Activated gamma-delta T cell treated with Interleukin-2 at 50 U/mL for 16 hours (primary cell): ENCODE measurements at places on chromosomes 1 and 21.

GRCh38 chr1:230568008-230568407, 74.3 kb upstream of the COG2 start:
- no peak for DNase-seq

DNA sequence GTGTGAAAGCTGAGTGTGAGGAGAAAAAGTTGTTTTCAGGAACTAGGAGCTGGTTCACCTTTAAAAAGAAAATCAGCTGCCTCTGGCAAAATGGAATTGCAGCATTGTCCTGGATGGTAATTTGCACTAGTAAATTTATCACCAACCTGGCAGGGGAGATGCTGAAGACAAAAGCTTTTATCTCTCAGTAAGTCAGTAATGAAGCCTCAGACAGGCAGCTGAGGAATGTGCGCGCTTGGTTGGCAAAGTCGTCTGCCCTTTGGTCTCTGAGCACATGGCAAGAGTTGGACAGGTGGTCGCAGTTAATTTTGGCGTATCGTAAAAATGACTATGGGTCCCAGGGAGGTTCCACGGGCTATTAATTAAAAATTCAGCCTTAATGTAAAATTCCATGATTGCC, 131.9 kb downstream of the BACH1 start:
- DNase-seq = no peak

DNA sequence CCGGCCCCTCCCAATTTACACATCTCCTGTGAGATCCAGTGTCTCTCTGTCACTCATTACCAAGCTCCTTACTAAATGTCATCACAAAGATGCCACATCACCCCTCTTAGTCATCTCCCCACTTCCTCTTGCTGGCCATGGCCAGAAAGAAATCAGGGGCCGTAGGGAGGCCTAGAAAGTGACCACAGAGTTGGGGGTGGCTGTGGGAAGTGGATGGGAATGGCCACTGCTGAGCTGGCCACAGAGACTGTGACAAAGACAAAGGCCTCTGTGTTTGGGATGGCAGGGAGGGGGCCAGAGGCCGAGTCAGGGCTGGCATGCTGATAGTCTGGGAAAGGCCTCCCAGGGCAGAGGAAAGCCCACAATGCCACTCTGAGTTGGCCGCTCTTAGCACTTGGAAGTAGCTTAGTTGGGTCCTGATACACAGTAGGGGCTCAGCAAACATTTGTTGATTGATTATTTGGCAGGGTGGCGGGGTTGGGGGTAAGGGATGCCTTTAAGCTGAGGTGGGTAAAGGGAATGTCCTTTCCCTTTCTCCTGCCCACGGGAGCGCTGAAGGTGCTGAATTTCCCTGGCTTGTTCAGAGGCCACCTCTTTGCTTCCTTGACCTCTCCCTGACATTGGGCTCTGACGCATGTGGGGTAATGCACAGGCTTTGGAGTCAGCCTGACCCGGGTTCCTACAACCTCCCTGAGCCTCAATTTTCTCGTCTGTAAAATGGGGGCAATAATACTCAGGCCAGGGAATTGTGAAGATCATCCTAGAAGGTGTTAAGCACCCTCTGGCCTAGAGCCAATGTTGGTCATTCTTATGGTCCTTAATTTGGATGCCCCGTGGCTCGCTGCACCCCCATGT, 13.2 kb downstream of the NAV1 start:
- no peak for DNase-seq

GRCh38 chr1:38084700-38085099, 38.1 kb upstream of the POU3F1 start:
- no peak for DNase-seq

DNA sequence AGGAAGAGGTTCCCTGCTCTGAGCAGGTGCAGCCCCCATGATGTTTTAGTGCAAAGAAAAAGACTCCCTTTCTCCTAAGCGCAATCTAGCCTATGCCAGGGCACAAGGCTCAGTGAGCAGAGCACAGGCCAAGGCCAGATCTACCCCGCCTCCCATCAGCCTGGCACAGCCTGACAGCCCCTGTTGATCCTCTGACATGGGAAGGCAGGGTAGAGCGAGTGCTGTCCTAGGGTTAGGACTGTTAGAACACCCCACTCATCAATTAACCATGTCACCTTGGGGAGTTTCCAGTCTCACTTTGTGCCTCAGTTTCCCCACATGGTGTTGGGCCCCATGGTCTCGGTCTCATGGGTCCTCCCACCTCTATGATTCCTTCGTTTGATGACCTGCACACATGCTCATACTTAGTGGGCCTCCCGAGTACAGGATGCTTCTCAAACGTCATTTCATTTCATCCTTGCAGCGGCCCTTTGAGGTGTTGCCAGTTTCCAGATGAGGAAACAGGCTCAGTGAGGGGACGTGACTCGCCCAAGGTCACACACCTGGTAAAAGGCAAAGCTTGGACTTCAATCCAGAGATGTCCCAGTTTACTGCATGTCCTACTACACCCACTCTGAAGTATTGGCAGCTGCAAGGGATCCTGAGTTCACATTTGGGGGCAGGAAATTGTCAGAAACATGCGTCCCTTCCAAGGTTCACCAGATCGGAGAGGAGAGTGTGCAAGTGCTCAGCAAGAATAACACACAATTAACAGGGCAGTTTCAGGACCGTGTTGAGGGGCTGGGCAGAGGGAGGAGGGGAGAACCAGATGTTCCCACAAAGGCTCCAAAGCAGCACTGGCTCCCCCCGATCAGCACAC, 213.3 kb downstream of the TRABD2B start:
- no peak for DNase-seq

DNA sequence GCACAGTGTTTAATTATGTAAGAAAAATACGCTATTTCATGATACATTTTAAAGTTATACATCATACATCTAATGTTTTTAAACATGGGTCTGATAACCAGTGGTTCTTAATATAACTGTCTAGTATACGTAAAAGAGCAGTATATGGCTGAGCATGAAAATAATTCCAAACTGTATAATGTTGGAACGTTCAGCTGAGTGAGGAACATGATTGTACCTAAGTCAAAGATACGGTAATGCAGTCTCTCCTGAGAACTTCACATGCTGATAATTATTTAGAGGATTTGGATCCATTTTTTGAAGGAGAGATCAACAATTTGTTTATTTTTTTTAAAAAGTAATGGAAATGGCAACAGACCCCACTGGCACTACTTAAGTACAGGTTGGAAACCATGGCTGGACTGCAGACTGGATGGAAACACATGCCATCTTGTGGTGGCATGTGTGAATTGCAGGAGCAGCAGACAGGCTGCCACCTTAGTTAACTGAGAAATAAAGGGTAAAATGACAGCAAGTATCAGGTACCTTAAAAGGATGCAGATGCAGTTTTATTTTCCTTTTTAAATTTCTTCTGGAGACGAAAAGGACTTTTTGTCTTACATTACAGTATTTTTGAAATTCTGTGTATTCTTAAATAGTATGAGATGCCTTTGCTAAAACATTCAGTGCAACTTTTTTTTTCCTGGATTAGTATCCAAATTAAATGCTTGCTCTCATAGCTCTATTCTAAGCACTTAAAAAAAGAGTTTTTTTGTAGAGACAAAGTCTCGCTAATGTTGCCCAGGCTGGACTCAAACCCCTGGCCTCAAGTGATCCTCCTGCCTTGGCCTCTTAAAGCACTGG, 73.8 kb downstream of the MTR start:
- peak; percentile 10 for DNase-seq

DNA sequence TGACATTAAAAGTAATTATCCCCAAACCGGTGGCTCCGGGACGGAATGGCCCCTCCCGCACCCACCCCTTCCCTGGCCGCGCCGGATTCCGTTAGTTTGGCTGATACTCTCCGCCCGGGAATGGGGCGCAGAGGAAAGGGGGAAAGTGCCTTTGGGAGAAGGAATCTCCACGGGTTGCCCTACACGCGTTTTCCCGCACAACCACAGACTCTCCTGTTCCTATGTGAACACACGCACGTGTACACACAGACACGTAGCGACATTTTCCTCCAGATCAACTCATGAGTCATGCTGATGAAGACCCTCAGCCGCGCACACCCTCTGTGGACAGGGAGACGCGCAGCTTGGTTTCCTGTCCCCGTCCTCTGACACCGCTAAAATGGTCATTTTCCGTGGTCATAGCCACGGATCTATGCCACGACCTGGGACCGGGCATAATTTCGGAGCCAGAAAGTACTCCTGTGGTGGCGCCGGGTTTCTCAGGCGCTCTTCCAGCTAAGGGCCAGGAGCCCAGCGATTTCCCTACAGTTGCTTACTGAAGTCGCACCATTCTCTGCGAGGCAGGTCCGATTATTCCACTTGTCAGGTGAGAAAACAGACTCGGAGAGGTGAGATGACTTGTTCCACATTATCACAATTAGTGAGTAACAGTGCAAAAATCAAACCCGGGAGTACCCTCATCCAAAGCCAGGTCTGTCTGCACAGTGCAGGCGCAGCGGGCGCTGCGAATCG, 4.0 kb upstream of the DMRTA2 start:
- DNase-seq = no peak

- DNase-seq = no peak
These were observed 504.7 kb upstream of the PBX1 start for GRCh38 chr1:164054331-164054730.

GRCh38 chr1:10936998-10937901, 75.2 kb upstream of the TARDBP start:
- DNase-seq = no peak

- DNase-seq = no peak
These were observed 7.6 kb downstream of the DR1 start for GRCh38 chr1:93353286-93353685.

GRCh38 chr1:207841293-207841692, 69.6 kb downstream of the CD34 start:
- DNase-seq = no peak

- no peak for DNase-seq
These were observed 48.5 kb downstream of the RWDD3 start for GRCh38 chr1:95282518-95282895.

GRCh38 chr1:18288722-18289121, 181.1 kb downstream of the IGSF21 start:
- DNase-seq = no peak

DNA sequence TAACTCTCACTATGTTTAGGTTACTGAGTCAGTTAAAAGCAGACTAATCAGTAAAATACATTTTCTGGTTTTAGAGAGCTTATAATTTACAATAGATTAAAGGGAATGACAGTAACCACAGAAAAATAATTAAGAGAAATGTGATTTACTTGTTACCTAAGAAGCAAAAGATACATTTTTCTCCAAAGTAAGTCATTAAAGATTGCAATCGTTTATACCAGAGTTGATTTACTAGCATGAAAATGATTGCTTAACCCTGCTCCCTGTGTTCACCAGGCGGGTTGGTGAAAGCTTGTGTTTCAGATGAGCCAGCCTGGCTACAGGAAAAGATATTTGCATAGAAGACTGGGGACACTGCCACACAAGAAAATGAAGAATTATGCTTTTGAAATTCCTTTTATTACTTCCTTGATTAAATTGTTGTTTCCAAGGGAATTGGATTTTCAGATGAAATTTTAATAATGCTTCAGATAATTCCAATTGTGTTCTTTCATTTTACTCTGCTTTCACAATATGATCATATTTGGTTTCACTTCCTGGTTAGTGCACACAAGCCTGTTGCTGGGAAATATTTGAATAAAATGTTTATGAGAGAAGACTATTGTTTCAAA, 27.9 kb downstream of the LRRC8B start:
- no peak for DNase-seq

DNA sequence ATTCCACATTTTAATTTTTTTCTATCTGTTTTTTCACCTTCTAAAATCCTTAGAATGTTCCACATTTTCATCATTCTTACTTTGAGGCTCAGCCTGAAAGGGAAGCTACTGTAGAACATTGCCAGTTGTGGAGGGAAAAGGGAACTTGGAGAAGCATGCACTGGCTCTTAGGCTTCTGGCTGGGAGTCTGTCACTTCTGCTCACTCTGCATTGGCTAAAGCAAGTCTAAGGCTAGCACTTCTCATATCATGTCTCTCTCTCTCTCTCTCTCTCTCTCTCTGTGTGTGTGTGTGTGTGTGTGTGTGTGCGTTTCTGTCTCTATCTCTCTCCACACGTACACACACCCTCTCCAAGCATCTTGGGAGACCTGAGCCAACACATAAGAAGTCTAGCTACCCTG, 49.6 kb upstream of the ADAR start:
- DNase-seq = no peak

- no peak for DNase-seq
These were observed 16.6 kb downstream of the HIVEP3 start for GRCh38 chr1:41902159-41902577.

DNA sequence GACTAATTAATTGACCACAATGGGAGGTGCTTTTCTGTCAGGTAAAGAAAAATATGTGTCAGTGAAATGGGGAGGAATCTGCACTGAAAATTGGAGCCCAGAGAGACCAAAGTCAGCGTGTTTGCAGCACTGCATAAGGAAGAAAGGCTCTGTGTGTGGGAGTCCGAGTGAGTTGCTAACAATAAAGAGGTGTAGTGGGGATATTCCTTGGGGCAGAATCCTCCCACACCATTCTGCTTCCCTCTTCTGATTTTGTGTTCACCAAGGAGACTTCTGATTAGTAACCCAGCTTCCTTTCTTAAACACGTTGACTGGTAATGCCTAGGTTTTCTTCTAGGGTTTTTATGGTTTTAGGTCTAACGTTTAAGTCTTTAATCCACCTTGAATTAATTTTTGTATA, 240.5 kb downstream of the RPS6KC1 start:
- no peak for DNase-seq

DNA sequence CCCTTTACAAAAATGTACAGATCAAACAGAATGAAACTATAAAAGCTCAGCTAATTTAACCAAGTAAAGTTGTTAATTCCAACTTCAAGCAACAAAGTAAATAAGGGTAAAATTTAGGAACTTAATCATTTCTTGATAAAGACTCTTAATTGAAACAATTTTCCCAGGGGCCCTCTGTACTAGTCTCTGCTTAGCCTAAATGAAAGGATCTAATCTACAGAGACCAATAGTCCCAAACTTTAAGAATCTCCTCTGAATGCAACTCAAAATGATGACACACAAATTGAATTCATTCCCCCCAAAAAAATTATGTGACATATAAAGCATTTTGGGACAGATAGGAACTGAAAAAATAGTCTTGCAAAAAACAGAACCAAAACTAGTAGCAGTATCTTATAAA, 16.6 kb downstream of the EYA3 start:
- DNase-seq = no peak

GRCh38 chr1:194230351-194231144, 1044.1 kb upstream of the B3GALT2 start:
- DNase-seq = no peak

- no peak for DNase-seq
These were observed 43.8 kb downstream of the RBM11 start for GRCh38 chr21:14259747-14260146.

DNA sequence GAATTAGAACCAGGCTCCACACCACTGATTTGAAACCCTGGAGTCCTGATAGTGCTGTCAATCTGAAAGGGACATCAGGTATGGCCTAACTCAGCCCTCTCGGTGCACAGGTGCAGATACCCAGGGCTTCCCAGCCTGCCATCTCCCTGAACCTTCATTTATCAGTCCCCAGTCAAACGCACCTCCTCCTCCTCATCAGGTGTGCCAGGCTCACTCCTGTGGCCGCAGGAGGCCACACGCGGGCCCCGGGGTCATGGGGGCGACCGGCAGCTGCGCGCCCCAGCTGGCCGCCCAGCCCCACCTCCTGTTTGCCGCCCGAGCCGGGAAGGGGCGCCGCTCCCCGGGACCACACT, 572 bp downstream of the FUCA1 start:
- no peak for DNase-seq
